GM04503 (cell line): ENCODE measurements at places on chromosomes 5 and 9.
A peak's percentile ranks its signal among the peaks of the same experiment; 100 is the strongest.

- no peak for DNase-seq
These were observed 33.3 kb downstream of the DMRT2 start for GRCh38 chr9:1083325-1083913.

DNA sequence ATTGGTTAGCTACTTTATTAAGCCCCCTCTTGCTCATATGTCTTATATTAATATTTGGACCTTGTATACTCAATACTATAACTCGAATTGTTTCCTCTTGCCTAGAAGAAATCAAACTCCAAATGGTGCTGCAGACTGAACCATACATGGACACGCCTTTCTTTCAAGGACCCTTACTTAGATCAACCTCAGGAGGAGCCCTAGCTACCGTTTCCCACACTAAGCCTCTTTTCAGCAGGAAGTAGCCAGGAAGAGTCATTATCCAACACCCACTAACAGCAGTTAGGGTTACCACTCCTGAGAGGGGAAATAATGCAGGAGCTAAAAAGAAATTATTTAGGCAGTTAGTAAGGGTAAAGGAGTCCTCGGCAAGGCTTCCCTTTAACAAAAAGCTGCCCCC is 243.8 kb upstream of the PUM3 start:
- no peak for DNase-seq

GRCh38 chr5:96333391-96333790 is 99.7 kb downstream of the PCSK1 start:
- DNase-seq, result no peak

GRCh38 chr5:103487822-103488493 is 74.6 kb downstream of the NUDT12 start:
- no peak for DNase-seq

DNA sequence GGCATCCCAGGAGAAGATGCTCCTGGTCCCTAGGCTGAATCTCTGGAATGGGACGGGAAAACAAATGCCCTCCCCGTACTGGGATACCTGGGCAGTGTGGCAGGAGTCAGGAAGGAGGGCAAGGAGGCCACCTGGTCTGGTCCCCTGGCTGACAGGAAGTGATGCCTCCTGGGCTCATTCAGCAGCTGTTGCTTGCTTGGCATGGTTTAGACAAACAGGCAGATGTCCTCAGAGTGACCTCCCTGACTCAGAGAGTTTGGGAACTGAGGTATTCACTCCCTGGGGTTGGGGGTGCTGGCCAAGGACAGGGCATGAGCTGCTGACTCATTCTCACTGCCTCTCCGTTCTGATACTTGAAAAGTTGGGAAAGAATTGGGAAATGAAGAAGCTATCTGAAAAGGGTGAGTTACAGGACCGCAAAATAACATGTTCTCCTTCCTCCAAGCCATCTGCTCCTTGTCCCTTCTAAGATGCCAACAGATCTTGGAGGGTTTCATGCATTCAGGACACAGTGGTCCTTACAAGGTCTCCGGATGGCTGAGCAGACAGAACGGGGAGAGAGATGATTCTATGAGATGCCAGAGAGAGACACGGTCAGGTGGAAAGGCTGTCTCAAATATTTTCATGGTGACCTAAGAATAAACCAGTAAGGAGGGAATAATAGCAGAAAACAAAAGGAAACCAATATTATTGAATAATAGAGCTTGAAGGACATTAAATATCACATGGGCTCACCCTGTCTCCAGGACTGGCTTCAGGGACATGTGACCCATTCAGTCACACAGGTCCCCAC is 534.5 kb downstream of the BNC2 start:
- DNase-seq, result peak; percentile 99

DNA sequence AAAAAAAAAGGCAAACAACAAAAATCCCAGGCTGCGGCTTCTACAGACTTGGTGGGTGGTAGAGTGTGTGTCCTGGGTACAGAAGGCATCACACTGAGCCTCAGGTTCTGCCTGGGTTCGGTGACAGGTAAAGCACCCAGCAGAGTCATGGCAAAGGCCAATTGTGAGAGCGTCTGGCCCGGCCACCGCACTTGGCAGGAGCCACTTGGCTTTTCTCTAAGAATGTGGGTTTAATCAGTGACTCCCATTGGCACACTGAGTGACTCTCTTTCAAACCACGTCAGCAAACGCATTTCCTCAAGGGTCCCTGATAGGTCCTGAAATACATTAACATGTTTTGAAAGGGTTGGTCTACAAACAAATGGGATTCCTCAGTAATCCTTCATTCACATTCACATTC is 17.0 kb downstream of the COL23A1 start:
- no peak for DNase-seq

GRCh38 chr5:108521841-108522506 is 140.1 kb upstream of the FBXL17 start:
- peak; percentile 12 for DNase-seq
